Fibroblast of skin of abdomen (primary cell): ENCODE measurements at places on chromosomes 5 and 9.

- no peak for DNase-seq
Observed at GRCh38 chr5:99045871-99046270, 117.1 kb upstream of the CHD1 start.

- DNase-seq = no peak
Observed at GRCh38 chr5:104965006-104965405, 1402.4 kb upstream of the NUDT12 start.

- DNase-seq = peak; percentile 59
Observed at GRCh38 chr5:41908374-41909079, 4.4 kb downstream of the RIMOC1 start.

- no peak for DNase-seq
Observed at GRCh38 chr9:113995963-113996362, 82.1 kb downstream of the AMBP start.

DNA sequence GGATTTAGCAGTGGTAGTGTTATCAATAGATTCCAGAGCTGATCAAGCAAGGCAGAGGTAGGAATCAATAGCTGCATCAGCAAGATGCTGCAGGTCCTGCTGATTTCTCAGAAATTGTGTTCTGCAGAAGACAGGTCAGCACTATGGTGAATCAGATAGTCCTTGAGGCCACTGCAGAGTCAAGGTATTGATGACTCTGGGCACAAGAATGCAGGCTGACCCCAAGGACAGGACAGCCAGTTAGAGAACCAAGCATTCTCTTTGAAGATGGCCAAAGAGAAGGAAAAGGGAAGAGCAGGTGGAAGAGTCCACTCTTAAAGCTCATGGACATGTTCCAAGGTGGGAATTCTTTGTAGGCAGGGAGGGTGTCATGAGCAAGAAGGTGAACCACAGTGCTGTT is 28.0 kb downstream of the PRUNE2 start:
- no peak for DNase-seq

GRCh38 chr9:99026956-99027298 is 78.0 kb upstream of the TGFBR1 start:
- DNase-seq = no peak

GRCh38 chr5:56993241-56993640 is 41.3 kb upstream of the MIER3 start:
- DNase-seq = no peak

GRCh38 chr9:6632516-6633183 is 12.9 kb downstream of the GLDC start:
- no peak for DNase-seq

- DNase-seq = no peak
Observed at GRCh38 chr5:95590880-95591279, 29.0 kb upstream of the GPR150 start.

DNA sequence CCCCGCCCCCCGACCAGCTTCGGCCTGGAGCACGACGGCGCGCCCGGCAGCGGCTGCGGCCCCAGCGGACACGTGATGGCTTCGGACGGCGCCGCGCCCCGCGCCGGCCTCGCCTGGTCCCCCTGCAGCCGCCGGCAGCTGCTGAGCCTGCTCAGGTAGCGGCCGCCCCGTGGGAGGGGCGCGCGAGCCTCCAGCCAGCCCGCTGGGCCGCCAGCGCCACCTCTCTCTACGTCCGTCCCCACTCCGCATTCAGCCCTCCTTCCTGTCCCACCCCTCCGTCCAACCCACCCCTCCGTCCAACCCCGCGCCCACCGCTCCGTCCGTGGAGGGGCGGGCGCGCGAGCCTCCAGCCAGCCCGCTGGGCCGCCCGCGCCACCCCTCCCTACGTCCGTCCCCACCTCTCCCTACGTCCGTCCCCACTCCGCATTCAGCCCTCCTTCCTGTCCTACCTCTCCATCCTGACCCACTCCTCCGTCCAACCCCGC is 6.5 kb downstream of the ADAMTS13 start:
- no peak for DNase-seq

GRCh38 chr9:16318516-16319060 is 551.9 kb downstream of the BNC2 start:
- no peak for DNase-seq

DNA sequence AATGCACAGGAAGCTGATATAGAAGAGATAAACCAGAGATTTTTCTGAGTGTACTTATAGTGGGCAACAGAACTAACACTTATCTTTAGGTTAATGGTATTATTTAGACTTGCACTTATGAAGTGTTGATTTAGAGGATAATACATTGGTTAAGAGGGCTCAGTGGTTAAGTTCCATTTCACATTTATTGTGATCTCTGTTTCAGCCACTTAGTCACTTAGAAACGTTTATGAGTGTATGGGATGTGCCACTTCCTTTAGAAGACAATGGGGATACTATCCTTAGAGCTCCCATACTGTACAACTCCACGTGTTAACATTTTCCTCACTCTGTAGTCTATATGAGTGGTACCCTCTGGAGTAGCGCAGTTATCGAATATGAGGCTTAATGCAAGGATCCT is 57.5 kb downstream of the PIP5K1B start:
- DNase-seq = no peak

GRCh38 chr9:25117791-25118190 is 560.5 kb downstream of the TUSC1 start:
- DNase-seq = no peak

DNA sequence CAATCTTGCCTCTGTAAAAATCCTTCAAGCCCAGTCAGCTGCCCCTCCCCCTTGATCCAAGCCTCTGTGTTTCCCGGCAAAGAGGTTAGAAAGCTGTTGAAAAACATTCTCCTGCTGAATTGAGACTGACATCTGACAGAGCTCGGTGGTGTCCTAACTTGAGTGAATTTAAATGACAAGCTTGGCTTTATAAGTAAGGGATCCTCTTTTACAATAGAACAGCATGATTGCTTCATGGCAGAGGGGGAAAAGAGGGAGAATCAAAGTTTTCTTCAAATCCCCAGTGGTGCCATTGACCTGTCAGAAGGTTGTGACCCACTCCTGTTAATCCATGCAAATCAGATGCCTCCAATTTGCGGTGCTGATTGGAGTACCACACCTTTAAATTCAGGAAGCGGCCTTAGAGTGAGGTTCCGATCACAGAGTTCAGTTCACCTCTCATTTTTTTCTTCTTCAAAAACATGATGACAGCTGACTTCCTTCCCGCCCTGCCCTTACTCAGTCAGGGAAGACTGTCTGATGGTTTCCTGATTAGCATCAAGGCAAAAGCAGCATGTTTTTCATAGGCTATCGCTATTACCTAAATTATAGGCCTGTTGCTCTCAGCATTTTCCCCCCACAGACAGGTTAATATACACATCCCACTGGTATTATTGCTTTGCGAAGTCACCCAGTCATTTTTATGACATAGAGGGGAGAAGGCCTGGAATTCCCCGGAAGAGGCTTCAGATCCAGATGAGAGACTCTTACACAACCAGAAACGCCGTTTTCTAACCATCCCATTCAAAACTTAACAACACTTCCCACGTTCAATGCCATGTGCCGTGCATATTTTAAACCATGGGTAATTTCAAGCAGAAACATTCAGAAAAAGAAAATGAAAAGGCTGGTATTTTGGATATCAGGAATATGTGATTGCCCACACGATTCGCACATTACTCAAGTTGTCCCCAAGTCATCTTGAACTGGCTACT is 141.4 kb downstream of the EBF1 start:
- peak; percentile 34 for DNase-seq

DNA sequence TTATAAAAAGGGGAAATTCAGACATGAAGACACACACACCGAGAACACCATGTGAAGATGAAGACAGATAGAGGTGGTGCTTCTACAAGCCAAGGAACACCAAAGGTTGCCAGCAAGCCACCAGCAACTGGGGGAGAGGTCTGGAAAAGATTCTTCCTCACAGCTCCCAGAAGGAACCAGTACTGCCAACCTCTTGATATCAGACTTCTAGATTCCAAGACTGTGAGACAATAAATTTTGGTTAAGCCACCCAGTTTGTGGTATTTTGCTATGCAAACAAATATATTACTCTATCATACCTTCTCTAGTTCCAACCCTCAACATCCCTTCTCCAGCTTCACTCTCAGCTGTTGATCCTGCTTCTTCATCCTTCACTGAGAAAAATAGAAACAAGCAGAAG is 451.1 kb downstream of the EBF1 start:
- peak; percentile 37 for DNase-seq

- no peak for DNase-seq
Observed at GRCh38 chr9:123645126-123645525, 284.8 kb downstream of the DENND1A start.

DNA sequence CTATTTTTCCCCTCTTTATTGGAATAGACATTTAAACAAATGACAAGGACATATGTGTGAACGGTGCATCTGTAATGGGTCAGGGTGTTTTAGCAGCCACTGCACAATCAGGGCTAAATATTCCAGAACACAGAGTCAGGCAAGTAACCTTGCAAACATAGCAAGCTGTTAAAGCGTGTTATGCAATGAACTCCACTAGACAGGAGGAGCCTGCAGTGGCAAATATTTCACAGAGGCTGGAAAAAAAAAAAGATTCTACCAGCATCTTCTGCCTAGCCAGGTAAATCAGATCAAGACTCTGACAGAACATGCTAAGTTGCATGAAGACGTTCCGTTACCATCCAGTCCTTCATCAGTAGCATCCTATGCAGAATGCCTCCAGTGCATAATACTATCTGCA is 171.8 kb downstream of the SEMA5A start:
- no peak for DNase-seq

DNA sequence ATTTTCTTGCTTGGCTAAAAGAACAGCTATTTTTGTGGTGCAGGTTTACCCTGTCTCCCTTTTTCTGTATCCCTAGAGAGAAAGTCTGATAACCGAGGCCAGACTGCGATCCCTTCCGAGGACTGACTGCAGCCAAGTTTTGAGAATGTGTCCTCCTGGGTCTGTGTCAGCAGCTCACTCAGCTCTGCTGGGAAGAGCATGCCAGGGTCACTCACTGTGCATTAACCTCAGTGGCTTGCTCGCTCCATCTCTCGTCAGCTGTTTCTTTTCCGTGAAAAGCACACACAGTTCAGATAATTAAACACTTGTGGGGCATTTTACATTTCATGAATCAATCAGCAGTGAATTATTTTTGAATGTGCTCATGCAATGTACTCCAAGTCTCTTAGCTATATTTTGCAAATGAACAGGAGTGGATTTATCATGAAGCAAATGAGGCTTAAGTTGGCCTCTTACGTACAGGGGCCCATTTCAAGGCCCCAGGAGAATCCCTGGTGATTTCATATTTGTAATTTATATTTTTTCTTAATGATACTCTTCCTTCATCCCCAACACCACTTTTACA is 252.1 kb downstream of the SMARCA2 start:
- DNase-seq = peak; percentile 25

GRCh38 chr9:134961331-134962064 is 43.8 kb upstream of the FCN1 start:
- no peak for DNase-seq

DNA sequence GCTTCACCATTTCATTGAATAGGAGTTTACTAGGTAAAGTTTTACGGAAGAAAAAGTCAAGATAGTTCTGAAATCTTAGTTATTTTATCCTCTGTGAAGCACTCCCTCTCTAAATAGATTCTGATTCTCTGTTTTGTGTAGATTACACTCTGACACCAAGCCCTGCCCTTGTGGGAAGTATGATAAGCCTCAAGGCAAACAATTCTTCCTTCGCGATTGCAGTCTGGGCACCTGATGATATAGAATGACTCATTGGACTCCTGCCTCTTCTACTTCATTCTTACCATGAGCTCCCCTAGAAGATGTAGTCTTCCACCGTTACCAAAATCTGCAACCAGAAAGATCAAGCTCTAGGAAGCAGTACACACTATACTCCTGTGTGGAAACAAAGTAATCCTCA is 626.9 kb upstream of the PTGER4 start:
- no peak for DNase-seq

DNA sequence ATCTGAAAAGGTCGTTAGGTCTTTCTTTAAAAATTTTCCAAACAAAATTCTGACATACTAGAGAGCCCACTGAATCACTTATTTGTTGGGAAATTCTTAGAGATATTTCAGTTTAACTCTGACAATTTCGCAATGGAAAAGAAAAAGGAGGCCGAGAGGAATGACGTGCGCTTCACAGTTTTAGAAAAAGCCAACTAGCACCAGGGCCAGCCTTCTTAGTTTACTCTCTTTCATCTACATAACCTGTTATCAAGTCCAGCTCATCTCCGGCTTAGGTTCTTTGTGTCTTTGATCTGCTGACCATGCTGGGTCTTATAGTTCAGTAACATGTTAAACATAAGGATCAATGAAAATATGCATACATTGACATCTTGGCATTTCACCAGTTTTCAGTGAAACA is 201.7 kb upstream of the TAS2R1 start:
- no peak for DNase-seq

- no peak for DNase-seq
Observed at GRCh38 chr5:125333416-125333815, 587.0 kb upstream of the ZNF608 start.

- no peak for DNase-seq
Observed at GRCh38 chr5:141042555-141042954, 8.6 kb upstream of the PCDHB1 start.

DNA sequence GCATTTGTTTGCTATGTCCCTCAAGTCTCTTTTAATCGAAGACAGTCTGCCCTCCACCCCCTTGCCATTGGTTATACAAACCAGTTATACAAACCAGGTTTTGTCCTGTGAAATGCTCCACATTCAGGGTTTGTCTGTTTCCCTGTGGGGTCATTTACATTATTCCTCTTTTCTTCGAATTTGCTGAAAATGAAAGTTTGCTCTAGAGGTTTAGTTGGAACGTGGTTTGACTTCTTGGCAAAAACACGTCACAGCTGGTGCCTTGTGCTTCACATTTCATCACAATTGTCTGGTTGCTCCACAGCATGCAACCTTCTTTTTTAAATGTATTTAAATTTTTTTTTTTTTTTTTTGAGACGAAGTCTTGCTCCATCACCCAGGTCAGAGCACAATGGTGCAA is 4.2 kb upstream of the HAVCR2 start:
- DNase-seq = no peak

- DNase-seq = no peak
Observed at GRCh38 chr9:98191671-98192502, 550 bp downstream of the CORO2A start.

DNA sequence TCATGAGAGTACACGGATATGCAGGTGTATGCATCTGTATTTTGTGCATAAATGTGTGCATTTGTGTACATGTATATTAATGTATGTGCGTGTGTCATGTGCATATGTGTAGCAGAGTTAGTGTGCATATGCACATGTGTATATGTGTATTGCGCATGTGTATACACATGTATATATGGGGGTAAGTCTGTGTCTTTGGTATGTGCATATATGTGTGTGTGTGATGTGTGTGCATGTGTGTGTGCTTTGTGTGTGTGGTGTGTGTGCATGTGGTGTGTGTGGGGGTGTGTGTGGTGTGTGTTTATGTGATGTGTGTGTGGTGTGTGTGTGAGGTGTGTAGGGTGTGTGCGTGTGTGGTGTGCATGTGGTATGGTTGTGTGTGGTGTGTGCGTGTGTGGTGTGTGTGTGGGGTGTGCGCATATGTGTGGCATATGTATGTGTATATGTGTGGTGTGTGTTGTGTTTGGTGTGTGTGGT is 13.1 kb upstream of the CTSL start:
- no peak for DNase-seq

DNA sequence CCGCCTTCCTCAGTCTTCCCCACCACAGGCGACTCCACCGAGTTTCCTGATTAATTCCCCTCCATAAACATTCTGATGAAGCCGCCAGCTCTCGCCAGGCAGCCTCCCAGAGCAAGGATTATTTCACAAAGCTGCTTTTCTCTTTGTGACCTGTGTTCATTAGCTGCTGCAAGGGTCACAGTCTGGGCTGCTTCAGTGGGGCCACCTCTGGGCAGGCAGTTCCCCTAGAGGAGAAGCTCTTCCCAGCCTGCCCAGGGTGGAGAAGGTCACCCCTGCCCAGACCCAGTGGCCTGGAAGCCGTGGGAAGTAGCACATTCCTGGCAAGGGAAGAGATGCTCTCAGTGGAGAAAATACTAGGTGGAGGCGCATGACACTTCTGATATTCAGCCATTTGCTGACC is 58.4 kb upstream of the RAPGEF1 start:
- DNase-seq = no peak
